Colonic mucosa (tissue), 4 donors: ENCODE measurements at places on chromosomes 11 and 22. TPM values are rescaled to one million over a fixed set of nuclear protein-coding genes. Genes with fewer than 3 reads are reported as not detected.

DNA sequence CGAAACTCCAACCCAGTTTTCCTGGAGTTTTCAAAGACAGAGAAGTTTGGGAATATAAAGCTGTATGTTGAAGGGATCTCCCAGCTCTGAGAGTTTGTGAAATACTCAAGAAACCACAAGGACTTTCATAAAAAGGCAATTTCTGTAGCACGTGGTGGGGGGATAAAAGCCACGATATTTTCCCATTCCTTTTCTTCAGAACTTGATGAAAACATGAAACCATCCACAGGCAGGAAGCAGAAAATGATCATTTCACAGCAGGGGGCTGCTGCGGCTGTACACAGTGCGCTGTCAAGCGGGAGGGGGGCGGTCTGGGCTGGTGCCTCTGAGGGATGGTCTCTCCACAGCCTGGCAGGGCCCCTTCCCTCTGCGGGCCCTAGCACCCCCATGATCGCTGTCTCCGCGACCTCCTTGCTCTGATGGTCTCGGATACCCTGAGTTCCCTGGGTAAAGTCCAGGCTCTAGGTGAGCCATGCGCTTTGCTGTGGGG, 423.2 kb downstream of the MN1 start:
- H3K4me3 ChIP-seq = no peak overlapping the region
- no peaks in the 10 kb centered on the region for H3K4me1 ChIP-seq
- DNase-seq = no peak
- H3K27ac ChIP-seq = no peak overlapping the region
- H3K27me3 ChIP-seq = no peaks in the 10 kb centered on the region
- no peaks in the 10 kb centered on the region for H3K36me3 ChIP-seq

DNA sequence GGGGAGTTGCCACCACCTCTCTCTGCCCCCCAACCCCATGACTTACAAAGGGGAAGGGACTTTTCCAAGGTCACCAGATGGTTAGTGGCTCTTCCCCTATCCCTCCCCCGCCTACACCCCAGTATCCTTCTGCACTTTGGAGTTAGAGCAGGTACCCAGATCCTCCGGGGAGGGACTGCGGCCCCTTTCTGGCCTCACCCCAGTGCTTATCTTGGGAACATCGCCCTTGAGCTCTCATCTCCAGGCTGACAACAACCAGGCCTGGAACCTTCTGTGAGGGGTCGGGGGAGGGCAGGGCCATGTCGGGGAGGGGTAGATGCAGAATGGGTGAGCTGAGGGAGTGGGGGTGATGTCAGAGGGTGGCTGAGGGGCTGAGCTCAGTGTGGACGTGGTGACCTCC, 7.5 kb upstream of the NAALADL1 start:
- H3K27ac ChIP-seq = no peak overlapping the region
- no peak for DNase-seq
- H3K36me3 ChIP-seq = no peaks in the 10 kb centered on the region
- H3K27me3 ChIP-seq = no peaks in the 10 kb centered on the region
- H3K4me1 ChIP-seq = no peaks in the 10 kb centered on the region

DNA sequence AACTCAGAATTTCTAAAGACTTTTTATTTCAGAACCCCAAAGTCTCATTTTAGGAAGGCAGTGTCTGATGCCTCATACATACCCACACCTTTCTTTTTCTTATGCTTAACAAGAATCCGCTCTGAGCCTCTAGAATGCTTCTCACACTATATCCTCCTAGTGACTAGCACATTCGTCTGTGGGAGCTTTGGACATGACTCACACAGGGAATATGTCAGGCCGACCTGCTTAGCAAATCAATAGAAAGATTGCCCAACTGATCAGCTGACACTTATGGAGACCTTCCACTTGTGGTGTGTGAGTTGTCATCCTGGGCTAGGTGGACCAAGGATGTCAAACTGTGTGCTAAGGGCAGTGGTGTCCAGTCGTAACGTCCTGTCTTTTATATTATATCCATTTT, 129.9 kb upstream of the TTC12 start:
- H3K36me3 ChIP-seq = no peaks in the 10 kb centered on the region
- H3K4me3 ChIP-seq = no peak overlapping the region
- no peaks in the 10 kb centered on the region for H3K4me1 ChIP-seq
- no peaks in the 10 kb centered on the region for H3K27me3 ChIP-seq
- no peak overlapping the region for H3K27ac ChIP-seq

DNA sequence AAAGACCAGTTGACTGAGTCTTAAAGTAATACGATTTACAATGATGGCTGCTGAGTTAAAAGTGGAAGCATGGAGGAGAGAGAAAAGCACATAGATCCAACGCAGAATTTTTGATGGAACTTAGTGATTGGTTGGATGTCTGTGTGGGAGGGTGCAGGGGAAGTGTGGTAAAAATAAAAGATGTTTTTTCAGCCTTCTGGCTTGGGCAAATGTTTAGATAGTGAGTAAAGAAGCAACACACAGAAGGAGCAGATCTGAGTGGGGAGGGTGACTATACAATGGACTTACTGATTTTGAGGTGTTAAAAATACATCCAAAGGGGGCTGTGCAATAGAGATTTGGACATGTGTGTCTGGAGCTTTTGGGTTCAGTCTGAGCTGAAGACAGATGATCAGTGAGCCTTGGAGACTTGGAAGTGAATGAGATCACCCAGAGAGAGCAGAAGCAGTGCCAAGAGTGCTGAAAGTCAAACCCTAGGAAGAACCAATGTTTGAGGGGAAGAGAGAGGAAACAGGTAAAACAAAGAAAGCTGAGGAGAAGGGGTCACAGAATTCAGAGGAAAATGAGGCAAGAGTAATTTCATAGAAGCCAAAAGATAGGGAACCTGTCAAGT, 8.6 kb downstream of the GRIA4 start:
- no peaks in the 10 kb centered on the region for H3K4me1 ChIP-seq
- H3K36me3 ChIP-seq = no peaks in the 10 kb centered on the region
- no peak overlapping the region for H3K27ac ChIP-seq

The CHRDL2 gene
- total RNA-seq = 26.5 TPM

The MYOD1 gene
- total RNA-seq = not detected
